ENCODE measurements at places on chromosomes 16 and 17. TPM values are rescaled to one million over a fixed set of nuclear protein-coding genes. Genes with fewer than 3 reads are reported as not detected.

DNA sequence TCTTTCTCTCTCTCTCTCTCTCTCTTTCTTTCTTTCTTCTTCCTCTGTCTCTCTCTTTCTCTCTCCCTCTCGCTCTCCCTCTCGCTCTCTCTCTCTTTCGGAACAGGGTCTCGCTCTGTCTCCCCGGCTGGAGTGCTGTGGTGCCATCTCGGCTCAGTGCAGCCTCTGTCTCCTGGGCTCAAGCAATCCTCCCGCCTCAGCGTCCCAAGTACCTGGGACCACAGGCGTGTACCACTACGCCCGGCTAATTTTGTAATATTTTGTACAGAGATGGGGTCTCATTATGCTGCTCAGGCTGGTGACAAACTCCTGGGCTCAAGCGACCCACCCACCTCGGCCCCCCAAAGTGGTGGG lies 12.7 kb upstream of the KLHDC4 start:
- H3K27ac ChIP-seq: no peak overlapping the region
- H3K27me3 ChIP-seq: no peaks in the 10 kb centered on the region
- no peaks in the 10 kb centered on the region for H3K36me3 ChIP-seq
- H3K4me1 ChIP-seq: no peaks in the 10 kb centered on the region
- DNase-seq: no peak

DNA sequence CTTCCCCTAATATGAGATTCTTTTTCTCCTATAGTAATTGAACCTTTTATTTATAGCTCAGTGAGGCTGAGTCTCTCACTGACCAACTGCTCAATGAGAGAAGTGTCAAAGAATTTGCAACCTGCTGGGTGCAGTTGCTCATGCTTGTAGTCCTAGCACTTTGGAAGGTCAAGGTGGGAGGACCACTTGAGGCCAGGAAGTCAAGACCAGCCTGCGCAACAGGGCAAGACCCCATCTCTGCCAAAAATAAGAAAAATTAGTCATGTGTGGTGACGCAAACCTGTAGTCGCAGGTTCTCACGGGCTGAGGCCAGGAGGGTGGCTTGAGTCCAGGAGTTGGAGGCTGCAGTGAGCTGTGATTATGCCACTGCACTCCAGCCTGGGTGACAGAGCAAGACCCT lies 30.9 kb upstream of the CRYBA1 start:
- no peak for DNase-seq
- H3K27me3 ChIP-seq: no peaks in the 10 kb centered on the region
- H3K4me1 ChIP-seq: no peaks in the 10 kb centered on the region
- H3K27ac ChIP-seq: no peak overlapping the region

GRCh38 chr17:73248532-73248931 lies 13.1 kb downstream of the CPSF4L start:
- DNase-seq: no peak
- H3K4me3 ChIP-seq: no peak overlapping the region
- no peaks in the 10 kb centered on the region for H3K27me3 ChIP-seq
- H3K36me3 ChIP-seq: no peaks in the 10 kb centered on the region
- no peak overlapping the region for H3K27ac ChIP-seq
- H3K4me1 ChIP-seq: no peaks in the 10 kb centered on the region

DNA sequence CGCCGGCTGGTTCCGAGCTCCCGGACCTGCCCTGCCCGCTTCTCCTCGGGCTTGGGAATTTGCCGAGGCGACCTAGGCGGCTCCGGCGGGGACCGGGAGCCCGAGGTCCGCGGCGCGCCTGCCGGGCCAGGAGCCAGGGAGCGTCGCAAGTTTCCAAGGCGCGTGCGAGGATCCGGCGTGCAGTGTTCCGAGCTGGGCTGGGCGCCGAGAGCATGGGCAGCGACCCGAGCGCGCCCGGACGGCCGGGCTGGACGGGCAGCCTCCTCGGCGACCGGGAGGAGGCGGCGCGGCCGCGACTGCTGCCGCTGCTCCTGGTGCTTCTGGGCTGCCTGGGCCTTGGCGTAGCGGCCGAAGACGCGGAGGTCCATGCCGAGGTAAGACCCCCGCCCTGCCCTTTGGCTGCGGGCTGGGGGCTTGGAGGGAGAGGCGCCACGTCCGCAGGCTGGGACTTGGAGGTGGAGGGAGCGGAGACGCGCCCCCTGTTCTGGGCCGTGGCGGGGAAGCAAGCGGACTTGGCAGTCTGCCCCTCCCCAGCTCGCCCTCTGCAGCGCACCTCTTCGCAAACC lies 668 bp downstream of the MMP15 start:
- H3K36me3 ChIP-seq: no peaks in the 10 kb centered on the region
- no peak for DNase-seq
- no peaks in the 10 kb centered on the region for H3K27me3 ChIP-seq

- no peak overlapping the region for H3K4me3 ChIP-seq
- H3K27ac ChIP-seq: no peak overlapping the region
- H3K36me3 ChIP-seq: no peaks in the 10 kb centered on the region
- no peaks in the 10 kb centered on the region for H3K27me3 ChIP-seq
- DNase-seq: no peak
- no peaks in the 10 kb centered on the region for H3K4me1 ChIP-seq
Measured at GRCh38 chr17:43118679-43119615, 6.2 kb downstream of the BRCA1 start.

DNA sequence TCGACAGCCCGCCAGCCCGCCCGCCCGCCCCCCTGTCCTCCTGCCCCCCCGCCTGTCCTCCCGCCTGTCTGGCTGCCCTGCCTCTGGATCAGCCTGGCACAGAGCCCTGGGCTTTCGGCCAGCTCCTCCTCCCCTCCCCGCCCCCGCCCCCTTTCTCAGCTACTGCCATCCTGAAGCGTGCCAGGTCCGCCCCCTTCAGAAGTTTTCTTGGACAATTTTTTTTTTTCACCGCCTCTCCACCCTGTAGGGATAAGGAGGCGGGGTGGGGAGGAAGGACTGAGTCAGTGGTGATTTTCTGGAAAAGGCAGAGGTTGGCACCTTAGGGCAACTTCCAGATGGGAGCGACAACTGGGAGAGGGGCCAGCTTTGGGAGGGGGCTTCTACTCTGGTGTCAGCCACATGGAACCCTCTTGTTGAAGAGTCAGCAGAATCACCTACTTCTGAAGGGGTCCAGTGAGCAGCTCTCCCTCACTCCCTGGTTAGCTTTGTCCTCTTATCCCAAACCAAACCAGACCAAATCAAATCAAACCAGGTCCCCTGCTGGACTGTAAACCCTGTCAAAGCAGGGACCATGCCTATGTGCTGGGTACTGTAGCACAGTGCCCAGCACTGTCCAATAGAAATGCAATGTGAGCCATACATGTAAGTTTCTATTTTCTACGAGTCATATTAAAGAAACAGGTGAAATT lies 19.7 kb downstream of the IGF2BP1 start:
- no peak overlapping the region for H3K4me3 ChIP-seq
- H3K4me1 ChIP-seq: no peaks in the 10 kb centered on the region
- H3K27me3 ChIP-seq: peaks cover 60% of the 10 kb centered on the region
- no peaks in the 10 kb centered on the region for H3K36me3 ChIP-seq
- DNase-seq: no peak

DNA sequence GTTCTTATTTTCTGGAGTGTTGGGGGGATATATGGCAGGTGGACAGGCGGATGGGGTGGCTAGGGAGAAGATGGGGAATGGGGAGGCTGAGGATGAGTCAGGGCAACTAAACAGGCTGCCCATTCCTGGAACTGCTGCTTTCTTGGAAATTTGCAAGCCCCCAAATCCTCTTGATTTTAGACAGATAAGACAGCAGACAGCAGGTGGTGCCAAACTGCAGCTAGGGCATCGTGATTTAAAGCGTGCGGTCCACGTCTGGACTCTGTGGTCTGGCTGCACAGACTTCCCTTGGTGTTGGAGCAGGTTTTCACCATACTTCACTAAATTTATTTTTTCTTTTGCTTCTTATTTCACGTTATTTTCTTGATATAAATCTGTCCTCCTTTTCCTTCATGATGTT lies 10.9 kb upstream of the KRT24 start:
- DNase-seq: no peak
- H3K36me3 ChIP-seq: no peaks in the 10 kb centered on the region
- H3K27ac ChIP-seq: no peak overlapping the region
- H3K4me1 ChIP-seq: no peaks in the 10 kb centered on the region

The GAST gene
- total RNA-seq: not detected

The APOBR gene
- 0.66 TPM for total RNA-seq

The DLX4 gene
- 0.44 TPM for total RNA-seq

The ETV4 gene
- 2.0 TPM for total RNA-seq

The GAN gene
- 7.5 TPM for total RNA-seq

The DECR2 gene
- 28.7 TPM for total RNA-seq
